ENCODE measurements at places on chromosomes 6 and 20. TPM values are rescaled to one million over a fixed set of nuclear protein-coding genes. Genes with fewer than 3 reads are reported as not detected.

ECT2L gene
- total RNA-seq = not detected

NR2E1 gene
- total RNA-seq = not detected

TNFAIP3 gene
- total RNA-seq = 4.4 TPM

NPEPL1 gene
- 6.3 TPM for total RNA-seq

DUSP15 gene
- total RNA-seq = not detected

SOX18 gene
- total RNA-seq = not detected

PLA2G7 gene
- not detected for total RNA-seq

DPPA5 gene
- not detected for total RNA-seq

FAM217A gene
- not detected for total RNA-seq

HLA-DMB gene
- 0.28 TPM for total RNA-seq

SNAI1 gene
- total RNA-seq = 0.54 TPM

TRIM38 gene
- 6.7 TPM for total RNA-seq

MLIP gene
- total RNA-seq = not detected

LINC00237 gene
- not detected for total RNA-seq

LIME1 gene
- 0.28 TPM for total RNA-seq

OPRL1 gene
- total RNA-seq = 0.36 TPM

TCEA2 gene
- total RNA-seq = 9.3 TPM

ELOVL4 gene
- 2.3 TPM for total RNA-seq

SLC35D3 gene
- total RNA-seq = not detected

CD40 gene
- 0.28 TPM for total RNA-seq

NPBWR2 gene
- total RNA-seq = not detected

SIRPD gene
- total RNA-seq = not detected

CBLN4 gene
- total RNA-seq = not detected

SNX21 gene
- total RNA-seq = 11.1 TPM

ADAM33 gene
- under 0.01 TPM for total RNA-seq

VGLL2 gene
- not detected for total RNA-seq

GDAP1L1 gene
- not detected for total RNA-seq

RWDD1 gene
- 92.8 TPM for total RNA-seq

CEP162 gene
- total RNA-seq = 4.7 TPM

CEP85L gene
- 24.2 TPM for total RNA-seq

ALDH8A1 gene
- under 0.01 TPM for total RNA-seq

GPX5 gene
- not detected for total RNA-seq

DCBLD1 gene
- 27.8 TPM for total RNA-seq

TCF21 gene
- 6.6 TPM for total RNA-seq

Measured in IMR-90 (cell line).